ENCODE measurements at places on chromosomes 6 and 20. TPM values are rescaled to one million over a fixed set of nuclear protein-coding genes. Genes with fewer than 3 reads are reported as not detected.

DNA sequence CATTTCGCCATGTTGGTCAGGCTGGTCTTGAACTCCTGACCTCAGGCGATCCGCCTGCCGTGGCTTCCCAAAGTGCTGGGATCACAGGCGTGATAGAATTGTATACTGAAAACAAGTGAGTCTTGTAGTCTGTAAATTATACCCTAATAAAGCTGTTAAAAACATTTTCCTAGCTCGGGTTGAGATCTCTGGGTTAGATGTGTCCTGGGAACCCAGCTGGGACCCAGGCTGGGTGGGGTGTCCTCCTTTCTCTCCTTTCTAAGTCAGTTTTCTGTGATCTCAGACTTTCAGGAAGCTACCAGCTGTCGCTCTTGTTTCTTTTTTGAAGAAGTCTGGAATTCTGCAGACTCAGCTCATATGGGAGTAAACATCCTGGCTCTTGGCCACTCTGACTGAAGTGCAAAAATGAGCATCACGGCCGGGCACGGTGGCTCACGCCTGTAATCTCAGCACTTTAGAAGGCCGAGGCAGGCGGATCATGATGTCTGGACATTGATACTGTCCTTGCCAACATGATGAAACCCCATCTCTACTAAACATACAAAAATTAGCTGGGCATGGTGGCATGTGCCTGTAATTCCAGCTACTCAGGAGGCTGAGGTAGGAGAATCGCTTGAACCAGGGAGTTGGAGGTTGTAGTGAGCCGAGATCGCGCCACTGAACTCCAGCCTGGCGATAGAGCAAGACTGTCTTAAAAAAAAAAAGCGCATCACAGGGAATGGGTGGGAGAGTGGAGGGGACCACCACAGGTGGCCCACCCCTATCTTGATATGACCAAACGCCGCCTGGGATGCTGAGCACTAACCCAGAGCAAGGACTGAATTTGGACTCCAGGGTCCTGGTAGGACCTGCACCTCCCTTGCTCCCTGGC lies 9.9 kb upstream of the PCIF1 start:
- no peak for DNase-seq

- DNase-seq = no peak
These were observed 211.9 kb upstream of the PMEPA1 start for GRCh38 chr20:57921676-57922075.

DNA sequence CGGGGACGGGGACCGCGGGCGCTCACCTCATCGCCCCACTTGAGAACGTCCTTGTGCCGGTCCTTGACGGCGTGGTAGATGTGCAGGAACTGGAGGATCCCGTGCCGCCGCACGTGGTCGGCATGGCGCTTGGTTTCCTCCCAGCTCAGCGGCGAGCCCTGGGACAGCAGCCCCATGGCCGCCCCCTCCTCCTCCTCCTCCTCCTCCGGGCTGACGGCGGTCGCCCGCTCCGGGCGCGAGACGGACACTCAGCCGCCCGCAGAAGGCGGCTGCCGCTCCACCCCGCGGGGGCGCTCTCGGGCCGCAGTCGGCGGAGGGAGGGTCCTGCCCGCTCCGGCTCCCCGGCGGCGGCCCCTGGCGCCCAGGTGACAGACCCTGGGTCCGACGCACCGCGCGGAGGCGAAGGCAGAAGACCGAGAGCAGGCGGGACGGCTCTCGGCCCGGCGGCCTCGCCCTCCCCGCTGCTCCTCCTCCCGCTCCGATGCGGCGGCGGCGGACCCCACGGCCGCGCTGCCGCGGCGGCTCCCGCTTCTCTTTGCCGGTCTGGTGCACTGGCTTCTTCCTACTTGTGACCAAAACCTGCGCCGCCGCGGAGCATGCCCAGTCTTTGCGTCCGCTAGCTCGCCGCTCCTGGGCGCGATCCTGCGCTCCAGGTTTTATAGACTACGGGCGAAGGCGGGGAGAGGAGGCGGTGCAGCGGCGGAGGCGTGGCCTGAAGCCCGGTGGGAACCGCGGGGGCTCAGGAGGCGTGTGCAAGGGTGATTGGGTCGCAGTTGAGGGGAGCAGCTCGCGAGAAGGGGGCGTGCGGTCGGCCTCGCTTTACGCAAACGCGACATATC lies at the start of gene GCLC:
Gene GCLC (minus strand): TSS at position 632 of the 839 bp plus-strand sequence. CDS start 456 bp downstream, at position 176.
- peak; percentile 97 for DNase-seq

Gene ARMH2
- total RNA-seq = not detected

- no peak for DNase-seq
These were observed 213.7 kb upstream of the CITED2 start for GRCh38 chr6:139588076-139588639.

DNA sequence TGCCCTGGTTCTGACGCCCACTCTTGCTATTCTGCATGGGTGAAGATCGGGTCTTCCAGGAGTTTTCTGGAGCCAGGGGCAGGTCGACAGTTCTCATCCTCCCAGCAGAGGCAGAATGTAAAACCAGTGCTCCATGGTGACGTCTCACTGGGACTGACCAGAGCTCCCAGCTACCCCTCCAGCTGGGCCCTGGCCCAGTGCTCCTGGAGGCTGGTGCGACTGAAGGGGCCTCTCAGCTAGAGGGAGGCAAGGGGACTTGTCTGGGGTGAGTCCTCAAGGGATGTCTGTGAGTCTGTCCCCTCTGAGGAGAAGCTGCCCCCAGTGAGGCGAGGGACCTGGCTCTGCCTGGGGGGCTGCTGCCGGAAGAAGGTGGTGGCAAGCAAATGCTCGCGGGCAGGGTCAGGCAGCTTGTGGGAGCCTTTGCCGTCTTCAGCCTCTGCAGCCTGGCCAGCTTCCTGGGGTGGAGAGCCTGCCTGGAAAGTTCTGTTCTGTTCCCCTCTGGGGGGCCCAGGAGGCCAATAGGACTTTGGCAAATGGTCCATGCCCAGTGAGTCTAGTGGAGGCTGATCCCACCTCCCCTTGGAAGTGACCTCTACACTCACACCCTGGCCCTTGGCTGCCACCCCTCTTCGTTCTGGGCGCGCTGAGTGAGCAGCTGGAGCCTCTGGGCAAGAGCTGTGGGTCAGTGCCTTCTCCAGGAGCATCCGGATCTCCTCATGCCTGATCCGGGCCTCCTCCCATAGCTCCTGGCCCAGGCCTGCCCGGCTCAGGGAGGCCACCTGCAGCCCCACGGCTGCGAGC lies 47.5 kb downstream of the KIAA1755 start:
- no peak for DNase-seq

DNA sequence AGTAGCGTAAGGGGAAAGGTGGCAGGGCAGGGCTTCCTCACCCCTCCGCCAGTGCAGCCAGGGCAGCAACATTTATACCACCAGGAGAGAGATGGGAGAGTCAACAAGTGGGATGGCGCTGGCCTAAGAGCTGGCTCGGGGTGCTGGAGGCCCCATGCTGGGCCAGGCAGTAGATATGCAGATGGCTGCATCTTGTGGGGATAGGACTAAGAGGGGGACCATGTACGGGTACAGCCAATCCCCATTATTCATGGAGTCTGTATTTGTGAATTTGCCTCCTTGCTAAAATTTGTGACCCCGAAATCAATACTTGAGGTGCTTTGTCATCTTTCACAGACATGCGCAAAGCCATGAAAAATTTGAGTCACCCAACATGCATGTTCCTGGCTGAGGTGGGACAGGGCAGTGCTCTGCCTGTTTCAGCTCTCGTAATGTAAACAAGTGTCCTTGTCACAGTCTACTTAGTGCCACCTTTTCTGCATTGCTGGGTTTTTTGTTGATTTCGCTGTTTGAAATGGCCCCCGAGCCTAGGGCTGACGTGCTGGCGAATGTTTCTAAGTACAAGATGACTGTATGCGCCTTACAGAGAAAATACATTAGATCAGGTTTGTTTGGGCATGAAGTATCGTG lies 27.5 kb upstream of the TAF8 start:
- no peak for DNase-seq

- DNase-seq = no peak
These were observed 130.2 kb upstream of the SYNDIG1 start for GRCh38 chr20:24339210-24339641.

DNA sequence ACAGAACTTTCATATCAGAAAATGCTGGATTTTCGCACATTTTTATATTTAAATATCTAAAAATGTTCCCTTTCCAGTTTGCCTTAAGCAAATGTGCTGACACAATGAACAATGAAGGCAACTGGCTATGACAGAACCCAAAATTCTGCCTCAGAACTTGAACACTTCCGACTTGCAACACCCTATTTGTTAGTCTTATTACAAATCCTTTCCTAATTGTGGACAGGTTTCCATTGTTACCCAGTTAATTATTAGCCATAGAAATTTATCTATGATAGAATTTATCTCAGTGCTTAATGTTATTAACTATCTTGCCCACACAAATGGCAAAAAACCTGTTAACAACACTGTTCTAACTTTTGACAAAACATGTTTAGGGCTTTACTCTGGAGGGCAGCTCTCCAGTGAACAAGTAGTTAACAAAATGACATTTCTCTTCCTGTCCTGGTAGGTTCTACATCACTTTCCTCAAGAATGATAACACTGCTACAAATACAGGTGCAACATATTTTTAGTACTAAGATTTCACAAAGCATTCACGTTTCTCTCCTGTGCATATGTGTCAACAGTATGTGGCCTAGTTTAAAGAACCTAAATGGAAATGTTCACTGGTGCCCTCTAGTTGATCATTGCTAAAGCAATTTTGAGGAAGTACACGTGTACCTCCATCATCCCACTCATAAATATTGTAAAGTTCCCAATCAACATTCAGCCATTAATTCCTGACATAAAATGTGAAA lies 58.4 kb downstream of the HIVEP2 start:
- DNase-seq = no peak

DNA sequence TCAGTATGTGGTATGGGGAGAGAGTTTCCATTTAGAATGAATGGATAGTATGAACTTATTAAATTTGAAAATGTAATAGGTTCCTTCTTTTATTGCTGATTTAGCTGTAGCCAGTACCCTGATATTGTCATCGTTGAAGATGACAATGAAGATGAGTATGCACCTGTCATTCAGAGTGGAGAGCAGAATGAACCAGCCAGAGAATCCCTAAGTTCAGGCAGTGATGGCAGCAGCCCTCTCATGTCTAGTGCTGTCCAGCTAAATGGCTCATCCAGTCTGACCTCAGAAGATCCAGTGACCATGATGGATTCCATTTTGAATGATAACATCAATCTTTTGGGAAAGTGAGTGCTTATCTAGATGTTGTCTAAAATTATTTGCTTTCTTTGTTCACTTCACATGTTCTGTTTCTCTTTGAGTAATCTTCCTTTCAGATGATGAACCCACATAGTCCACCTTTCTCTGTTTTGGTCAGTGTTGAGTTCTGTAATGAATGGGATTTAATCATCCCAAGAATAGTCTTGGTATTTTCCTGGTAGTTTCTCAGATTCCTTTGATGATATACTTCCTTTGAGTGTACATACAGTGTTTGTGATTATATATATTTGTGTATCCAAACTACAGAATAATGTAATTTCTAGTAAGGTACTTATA lies 23.3 kb downstream of the HSF2 start:
- no peak for DNase-seq

DNA sequence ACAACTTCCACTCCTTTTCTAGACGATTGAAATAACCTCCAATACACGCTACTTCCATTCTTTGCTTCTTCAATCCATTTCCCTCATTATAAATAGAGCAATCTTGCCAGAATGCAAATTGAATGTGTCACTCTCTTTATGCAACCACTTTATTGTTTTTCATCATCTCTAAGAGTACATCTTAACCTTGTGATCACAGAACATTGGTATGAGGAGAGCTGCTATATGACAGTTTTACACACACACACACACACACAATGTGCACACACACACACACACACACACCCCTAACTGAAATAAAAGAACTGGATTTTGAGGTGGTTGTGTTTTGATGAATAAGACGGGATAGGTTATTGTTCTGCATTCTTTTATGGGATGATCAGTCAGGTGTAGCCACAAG lies 187.0 kb downstream of the HDGFL1 start:
- no peak for DNase-seq

Gene ULBP3
- 3.0 TPM for total RNA-seq

Gene RNF5
- 32.3 TPM for total RNA-seq

Gene RMND1
- 22.0 TPM for total RNA-seq
